Osteoblast (primary cell): ENCODE measurements at places on chromosomes 12 and 14.

GRCh38 chr12:97767347-97767746 lies 304.7 kb downstream of the RMST start:
- DNase-seq, result no peak

DNA sequence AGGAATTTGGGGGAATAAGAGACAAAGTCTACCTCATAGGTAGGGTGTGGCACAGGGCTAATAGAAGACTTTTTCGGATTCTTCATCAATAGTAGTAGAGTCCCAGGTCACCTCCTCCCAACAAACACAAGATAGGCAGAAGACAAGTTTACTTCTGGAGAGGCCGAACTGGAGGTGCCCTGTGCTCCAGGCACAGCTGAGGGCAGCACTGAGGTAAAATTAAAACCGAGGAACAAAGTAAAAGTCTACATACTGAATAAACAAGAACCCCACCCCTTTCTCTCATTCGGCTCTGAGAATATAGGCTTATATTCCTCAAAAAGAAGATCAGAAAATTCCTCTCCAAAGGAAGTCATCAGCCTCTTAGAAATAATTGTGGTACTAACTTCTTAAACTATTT lies 161.5 kb downstream of the SEC23A start:
- peak; percentile 13 for DNase-seq

- peak; percentile 35 for DNase-seq
Measured at GRCh38 chr14:20617138-20618003, 24.1 kb downstream of the OR6S1 start.

GRCh38 chr14:93269341-93270068 lies 62.4 kb downstream of the UBR7 start:
- DNase-seq, result peak; percentile 19

GRCh38 chr12:123096182-123096581 lies 54.7 kb downstream of the PITPNM2 start:
- DNase-seq, result no peak

- no peak for DNase-seq
Measured at GRCh38 chr12:131618701-131619100, 92.2 kb upstream of the SFSWAP start.

GRCh38 chr14:20714593-20715250 lies 26.2 kb downstream of the ANG start:
- DNase-seq, result peak; percentile 52

DNA sequence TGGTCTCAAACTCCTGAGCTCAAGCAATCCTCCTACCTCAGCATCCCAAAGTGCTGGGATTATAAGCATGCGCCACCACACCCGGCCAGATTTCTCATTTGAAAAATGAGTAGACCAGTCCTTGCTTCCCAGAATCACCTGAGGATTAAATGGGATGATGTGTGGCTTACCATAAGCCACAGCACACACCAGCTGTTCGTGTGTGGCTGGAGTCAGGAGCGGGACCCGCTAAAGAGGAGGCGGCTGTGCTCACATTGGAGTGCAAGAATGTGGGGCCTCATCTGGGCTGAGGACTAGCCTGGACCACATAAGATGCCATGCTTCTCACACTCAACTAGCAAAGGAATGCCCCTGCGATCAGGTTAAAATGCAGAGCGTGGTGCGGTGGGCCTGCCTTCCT lies 6.7 kb upstream of the ALDH2 start:
- peak; percentile 62 for DNase-seq

- DNase-seq, result no peak
Measured at GRCh38 chr12:84877340-84877739, 35.3 kb downstream of the SLC6A15 start.

- DNase-seq, result no peak
Measured at GRCh38 chr14:99326041-99326710, 54.2 kb upstream of the BCL11B start.

- DNase-seq, result no peak
Measured at GRCh38 chr12:57693317-57693658, 644 bp upstream of the OS9 start.

- DNase-seq, result no peak
Measured at GRCh38 chr12:108115123-108116121, 13.7 kb upstream of the WSCD2 start.

DNA sequence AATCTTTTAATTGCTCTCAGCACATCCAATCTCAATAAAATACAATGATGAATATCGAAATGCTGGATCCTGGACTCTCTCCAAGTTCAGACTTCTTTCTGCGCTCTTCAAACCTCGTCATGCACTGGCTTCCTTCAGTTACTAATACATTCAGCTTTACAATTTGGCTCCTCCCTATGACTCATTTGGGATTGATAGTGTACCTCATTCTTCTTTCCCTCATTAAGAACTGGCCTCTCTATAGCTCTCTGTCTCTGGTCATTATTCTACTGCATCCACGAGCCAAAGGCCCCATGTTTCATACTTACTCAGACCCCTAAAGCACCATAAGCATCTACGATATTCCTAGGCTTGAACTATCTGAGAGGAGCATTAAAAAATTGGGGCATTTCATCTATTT lies 4.9 kb downstream of the TSPAN8 start:
- no peak for DNase-seq

GRCh38 chr12:131738196-131738595 lies 27.3 kb downstream of the SFSWAP start:
- no peak for DNase-seq

DNA sequence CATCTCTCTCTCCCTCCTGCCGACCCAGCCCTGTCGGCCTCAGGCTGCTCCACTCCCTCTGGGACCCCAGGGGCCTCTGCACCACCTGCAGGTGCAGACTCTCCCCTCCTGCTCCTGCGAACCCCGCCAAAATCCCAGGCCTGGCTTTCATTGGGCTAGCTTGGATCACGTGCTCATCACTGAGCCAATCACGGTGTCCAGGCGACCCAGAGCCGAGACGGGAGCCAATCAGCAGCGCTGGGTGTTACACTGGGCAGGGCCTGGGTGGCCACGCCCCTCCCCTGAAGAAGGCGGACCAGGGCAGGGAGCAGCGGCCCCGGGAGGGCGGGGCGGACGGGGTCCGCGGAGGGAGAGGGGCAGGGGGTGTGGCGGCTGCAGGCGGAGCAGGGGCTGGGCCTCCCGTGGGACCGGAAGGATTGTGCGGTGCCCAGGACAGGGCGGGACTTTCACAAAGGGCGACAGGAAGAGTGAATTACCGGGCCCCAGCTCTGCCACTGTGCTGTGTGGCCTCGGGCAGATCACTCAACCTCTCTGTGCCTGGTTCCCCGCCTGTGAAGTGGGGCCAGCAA lies 66.6 kb upstream of the FBRSL1 start:
- no peak for DNase-seq

- no peak for DNase-seq
Measured at GRCh38 chr14:61644175-61644574, 51.1 kb upstream of the HIF1A start.

DNA sequence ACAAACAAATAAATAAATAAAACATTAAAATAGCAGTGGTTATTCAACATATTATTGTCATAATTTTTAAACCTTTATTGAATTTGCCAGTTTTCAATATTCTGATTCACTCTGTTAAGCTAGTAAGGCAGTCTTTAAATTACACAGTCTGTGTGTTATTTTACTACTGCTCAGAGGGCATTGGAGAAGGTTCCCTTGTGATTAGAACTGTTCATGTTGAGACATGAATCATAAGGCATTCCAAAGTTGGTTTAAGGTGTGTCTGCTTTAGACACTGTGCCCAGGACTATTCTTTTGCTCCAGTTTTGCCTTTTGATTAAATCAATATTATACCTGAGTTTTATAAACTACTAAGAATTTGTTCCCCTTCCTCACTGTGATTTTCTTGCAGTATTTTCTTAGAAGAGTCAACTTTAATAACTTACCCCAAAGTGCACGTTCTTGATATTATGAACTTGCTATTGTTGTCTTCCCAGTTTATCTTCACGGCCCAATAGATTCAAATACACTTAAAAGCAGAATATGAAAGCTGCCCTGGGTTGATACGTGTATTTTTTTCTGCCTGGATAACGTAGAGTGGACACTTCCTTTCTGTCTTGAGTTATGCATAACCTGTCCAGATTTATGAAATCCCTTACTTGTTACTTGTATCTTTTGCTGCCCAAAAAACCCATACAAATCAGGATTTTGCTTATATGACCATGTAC lies 105.3 kb upstream of the BCAT1 start:
- DNase-seq, result no peak

DNA sequence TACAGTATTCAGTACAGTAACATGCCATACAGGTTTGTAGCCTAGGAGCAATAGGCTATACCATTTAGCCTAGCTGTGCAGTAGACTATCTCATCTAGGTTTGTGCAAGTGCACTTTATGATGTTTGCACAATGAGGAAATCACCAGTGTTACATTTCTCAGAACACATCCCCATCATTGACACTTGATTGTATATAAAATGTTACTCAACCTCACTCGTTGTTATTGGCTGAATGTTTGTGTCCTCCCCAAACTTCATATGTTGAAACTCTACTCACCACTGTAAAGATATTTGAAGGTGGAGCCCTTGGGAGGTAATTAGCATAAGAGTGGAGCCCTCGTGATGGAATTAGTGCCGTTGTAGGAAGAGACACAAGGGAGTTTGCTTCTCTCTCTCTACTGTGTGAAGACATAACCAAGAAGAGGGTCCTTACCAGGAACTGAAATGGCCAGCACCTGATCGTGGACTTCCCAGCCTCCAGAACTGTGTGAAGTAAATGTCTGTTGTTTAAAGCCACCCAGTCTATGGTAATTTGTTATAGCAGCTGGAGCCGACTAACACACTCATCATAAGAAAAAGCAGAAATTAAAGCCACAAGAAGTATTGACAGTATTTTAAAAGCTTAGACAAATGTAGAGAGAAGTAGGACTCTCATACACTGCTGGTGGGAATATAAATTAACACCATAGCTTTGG lies 3.2 kb upstream of the MED13L start:
- no peak for DNase-seq

DNA sequence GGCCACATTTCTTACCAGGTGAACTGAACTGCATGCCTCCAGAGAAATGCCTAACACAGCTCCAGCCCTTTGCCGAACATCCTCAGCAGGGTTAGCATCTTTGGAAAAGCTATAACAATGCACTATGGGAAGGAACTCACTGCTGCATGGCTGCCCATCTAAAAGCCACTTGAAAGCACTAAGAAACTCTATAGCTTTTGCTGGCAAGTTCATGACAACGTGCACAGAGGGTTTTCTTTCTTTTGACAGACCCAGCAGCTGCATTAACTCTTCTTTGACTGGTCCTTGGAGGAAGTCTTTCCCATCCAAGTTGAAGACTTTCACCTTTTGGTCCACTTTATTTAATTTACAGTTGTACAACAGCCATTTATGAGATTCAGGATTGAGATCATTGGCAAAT lies 5.3 kb downstream of the TRMT5 start:
- DNase-seq, result no peak

- DNase-seq, result no peak
Measured at GRCh38 chr14:22482085-22482694, 106.8 kb downstream of the DAD1 start.

DNA sequence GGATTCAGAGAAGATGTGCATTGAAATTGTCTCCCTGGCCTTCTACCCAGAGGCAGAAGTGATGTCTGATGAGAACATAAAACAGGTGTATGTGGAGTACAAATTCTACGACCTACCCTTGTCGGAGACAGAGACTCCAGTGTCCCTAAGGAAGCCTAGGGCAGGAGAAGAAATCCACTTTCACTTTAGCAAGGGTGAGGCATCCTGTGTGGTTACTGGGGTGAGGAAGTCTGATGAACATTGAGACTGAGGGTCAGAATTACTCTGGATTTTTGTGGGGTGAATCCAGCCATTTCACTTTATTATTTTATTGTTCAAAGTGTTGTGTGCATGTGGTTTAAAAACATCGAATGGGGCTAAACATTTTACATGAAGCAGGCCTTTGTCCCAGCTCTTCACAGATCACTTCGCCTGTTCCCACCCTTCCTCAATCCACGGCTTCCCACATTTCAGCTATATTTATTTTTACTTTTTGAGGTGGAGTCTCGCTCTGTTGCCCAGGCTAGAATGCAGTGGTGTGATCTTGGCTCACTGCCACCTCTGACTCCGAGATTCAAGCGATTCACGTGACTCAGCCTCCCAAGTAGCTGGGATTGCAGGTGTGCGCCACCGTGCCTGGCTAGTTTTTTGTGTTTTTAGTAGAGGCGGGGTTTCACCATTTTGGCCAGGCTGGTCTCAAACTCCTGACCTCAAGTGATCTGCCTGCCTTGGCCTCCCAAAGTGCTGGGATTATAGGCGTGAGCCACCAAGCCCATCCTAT lies 40.6 kb downstream of the SUPT16H start:
- peak; percentile 79 for DNase-seq

- DNase-seq, result no peak
Measured at GRCh38 chr12:124028555-124028925, 55.5 kb downstream of the ZNF664 start.

DNA sequence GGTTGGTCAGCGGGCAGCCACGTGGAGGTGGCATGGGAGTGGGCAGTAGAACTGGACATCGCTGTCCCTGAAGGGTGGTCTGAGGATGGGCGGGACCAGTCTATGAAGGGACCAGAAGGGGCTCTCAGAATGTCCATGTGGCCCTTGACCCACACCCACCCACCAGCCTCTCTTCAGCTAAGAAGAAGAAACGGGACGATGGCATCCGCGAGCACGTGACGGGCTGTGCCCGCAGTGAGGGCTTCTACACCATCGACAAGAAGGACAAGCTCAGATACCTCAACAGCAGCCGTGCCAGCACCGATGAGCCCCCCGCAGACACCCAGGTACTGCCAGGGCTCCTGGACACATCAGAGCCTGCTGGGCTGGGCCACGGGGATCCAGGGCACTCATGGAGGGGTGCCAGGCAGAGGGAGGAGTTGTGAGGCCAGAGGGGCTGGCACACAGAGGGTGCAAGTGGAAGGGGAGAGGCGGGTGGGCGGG lies 21.3 kb downstream of the SETD1B start:
- DNase-seq, result peak; percentile 41

- DNase-seq, result no peak
Measured at GRCh38 chr14:95490727-95491451, 25.6 kb downstream of the SYNE3 start.

DNA sequence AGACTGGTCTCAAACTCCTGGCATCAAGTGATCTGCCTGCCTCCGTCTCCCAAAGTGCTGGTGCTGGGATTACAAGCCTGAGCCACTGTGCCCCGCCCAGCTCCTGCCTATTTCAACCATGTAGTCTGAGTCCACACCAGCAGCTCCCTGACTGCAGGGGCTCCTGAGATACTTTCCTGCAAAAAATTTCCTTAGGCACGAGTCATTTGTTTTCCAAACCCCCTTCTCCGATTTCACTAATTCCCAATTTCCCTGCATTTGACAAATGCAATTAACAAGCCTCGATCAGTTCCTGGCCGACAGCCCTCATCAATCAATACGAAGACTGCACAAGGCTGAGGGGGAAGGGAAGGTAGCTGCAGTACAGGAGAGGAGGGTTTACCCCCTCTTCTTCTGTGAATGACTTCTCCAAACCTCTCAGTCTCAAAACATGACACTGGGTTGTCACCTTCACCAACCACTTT lies 10.1 kb downstream of the PSMB5 start:
- no peak for DNase-seq
